ENCODE measurements at places on chromosomes 3 and 15.

DNA sequence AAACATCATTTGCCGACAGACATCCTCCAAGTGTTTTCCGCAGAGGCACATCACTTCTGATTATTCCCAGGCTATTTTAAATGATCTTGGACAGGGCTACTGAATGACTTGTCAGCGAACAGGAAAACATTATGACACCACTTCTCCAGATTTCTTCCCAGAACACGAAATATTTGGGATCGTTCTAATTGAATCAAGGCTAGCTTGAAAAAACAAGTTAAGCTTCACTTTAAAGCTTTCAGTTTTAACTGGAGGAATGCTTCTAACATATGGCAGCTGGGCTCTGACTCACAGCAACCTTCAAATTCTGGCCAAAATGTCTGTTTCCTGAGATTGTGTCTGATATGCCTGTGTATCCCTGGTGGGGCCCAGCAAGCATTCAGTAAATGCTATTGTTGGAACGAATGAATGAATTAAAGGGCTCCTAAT, 127.0 kb upstream of the ICE2 start:
- DNase-seq: no peak

DNA sequence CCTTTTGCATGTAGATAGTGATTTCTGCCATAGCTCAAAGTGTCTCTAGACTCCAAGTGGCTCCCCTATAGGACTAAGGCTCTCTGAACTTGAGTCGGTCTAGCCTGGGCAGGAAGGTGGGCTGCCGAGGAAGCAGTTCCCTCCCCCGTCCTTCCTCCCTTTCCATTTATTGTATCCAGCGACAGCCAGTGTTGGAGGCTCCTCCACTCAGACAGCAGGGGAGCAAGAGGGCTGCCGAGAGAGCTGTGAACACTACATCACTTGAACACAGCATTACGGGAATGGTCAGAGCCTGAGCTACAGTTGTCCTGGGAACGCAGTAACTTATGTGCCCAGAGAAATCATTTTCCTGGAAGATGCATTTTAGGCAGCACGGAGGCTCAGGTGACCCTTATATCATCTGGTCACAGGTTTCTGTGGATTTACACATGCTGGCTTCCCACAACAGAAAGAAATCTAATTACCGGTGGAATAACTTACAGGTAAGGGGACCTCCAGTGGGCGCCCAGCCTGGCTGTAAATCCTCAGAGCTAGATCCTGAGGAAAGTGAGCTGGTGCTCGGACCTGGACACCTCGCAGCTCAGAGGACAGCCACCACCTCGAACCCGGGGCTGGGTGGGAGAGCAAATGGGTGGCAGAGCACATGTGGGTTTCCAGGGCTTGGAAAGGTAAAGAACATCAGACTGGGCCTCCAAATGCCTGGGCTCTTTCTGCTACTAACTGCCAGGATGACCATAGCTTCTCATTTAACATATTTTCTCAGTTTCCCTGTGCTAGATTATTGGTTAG, 197.1 kb downstream of the UACA start:
- DNase-seq: no peak

GRCh38 chr15:35545824-35546510, at the start of gene DPH6:
Gene DPH6 (minus strand): TSS chr15:35546165. CDS start chr15:35546141, 24 bp downstream.
- DNase-seq: peak; percentile 46

- no peak for DNase-seq
Measured at GRCh38 chr3:40895109-40895508, 304.2 kb upstream of the CTNNB1 start.

- DNase-seq: no peak
Measured at GRCh38 chr3:150765949-150766720, 3.2 kb upstream of the SIAH2 start.

GRCh38 chr3:156608601-156609514, 53.9 kb upstream of the SSR3 start:
- no peak for DNase-seq
